ENCODE measurements at places on chromosomes 5 and 9.
A peak's percentile ranks its signal among the peaks of the same experiment; 100 is the strongest.

DNA sequence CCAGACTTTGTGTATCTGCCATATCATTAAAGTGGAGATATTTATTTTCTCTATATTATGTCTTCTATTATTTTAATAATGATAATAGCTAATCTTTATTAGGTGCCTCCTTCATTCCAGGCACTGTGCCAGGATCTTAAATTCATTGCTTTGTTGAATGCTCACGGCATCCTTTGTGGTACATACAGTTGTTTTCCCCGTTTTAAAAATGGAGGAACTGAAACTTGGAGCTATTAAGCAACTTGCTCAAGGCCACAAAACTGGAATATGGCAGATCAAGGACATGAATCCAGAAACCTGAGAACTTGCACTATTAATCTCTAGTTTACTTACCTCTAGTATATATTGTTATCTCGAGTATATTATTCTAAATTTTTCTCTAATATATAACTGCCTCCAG lies 41.5 kb upstream of the PPP3R2 start:
- no peak for DNase-seq

- peak; percentile 40 for DNase-seq
These were observed 13.2 kb upstream of the KIF12 start for GRCh38 chr9:114112325-114112724.

- no peak for DNase-seq
These were observed 189.6 kb downstream of the HSPA4 start for GRCh38 chr5:133241179-133242092.

GRCh38 chr5:11724940-11725339 lies 179.3 kb downstream of the CTNND2 start:
- DNase-seq = no peak

- no peak for DNase-seq
These were observed 62.9 kb upstream of the PTGER4 start for GRCh38 chr5:40616781-40617180.

DNA sequence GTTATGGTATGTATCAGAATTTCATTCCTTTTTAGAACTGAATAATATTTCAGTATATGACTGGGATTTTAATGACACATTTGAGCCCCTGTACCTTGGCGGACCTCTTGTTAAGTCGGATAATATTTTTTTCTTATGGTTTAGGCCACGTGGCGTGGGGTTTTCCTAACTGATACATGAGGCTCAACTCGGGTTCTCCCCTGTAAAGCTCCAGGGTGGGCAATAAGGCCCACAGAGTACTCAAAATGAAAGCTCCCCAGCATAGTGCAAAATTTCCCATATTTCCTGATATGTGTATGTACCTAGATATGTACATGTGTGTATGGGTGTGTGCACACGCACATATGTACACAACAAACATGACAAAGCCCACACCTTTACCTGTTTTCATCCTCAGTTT lies 24.5 kb downstream of the TICAM2 start:
- no peak for DNase-seq

GRCh38 chr5:6644794-6645241 lies 11.6 kb downstream of the SRD5A1 start:
- no peak for DNase-seq

DNA sequence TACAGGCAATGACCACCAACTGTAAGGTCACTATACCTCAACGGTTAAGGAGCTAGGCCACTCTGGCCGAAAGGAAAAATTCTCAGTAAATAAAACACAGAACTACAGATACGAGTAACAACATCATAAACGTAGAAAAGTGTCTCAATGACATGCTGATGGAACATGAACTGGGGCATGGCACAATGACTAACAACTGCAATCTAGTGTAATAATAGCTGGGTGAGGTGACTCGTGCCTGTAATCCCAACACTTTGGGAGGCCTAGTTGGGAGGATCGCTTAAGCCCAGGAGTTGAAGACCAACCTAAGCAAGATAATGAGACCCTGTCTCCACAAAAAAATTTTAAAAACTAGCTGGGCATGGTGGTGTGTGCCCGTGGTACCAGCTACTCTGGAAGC lies 9.8 kb upstream of the RAPGEF6 start:
- DNase-seq = no peak

DNA sequence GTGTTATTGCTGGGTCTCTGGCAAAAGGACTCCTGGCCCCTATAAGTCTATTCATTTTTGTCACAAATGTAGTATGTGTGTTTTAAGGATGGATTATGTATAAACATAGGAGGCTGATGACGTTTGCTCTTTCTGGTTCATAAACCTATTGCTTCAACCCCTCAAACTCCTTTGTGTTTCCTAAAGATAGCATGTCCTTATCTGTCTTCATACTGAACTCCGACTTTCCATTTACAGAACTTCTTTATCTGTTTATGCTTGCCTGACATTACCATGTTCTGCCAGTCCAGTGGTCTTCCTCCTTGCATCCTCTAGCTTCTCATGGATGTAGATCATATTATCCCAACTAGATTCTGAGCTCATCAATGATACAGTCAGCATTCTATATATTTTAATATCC lies 46.1 kb downstream of the ARHGEF28 start:
- no peak for DNase-seq

DNA sequence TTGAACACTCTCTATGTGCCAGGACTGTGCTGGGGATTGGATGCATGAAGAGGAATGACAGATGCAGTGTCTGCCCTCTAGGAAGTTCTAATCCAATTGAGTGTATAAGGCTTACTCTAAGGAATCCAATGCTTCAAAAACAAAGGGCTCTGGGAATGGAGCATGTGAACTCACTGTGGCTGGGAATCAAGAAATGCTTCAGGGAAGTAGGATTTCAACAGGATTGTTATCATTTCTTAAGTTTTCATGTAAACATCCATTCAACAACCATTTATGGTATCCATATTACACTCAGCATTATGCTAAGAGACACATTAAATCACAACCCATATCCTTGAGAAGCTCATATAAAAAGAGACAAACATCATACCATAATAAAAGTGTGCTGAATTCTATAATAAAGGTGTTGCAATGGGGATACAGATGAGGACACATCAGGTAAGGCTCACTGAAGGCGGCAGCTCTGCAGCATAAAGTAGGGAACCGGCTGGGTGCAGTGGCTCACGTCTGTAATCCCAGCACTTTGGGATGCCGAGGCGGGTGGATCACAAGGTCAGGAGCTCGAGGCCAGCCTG lies 11.3 kb downstream of the SIL1 start:
- DNase-seq = no peak

All from AG10803 (cell line).